ENCODE measurements at places on chromosomes 4 and X.

DNA sequence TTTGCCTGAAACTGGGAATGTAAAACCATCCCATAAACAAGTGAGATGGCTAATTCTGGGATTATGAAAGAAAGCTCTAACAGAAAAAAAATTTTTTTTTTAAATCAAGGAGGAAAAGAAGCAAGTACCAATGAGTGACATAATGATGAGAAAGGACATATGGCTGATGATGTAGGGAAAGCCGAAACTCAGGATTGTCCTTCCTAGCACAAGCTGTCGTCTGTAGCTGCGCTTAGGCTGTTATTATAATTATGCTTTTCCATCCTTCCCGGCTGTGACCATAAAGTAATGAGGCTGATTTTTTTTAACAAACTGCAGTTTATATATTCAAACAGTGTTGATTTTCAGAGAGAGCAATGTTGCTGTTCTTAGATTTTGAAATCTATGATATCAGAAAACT is 209.8 kb upstream of the NOCT start:
- no peak for DNase-seq

- DNase-seq, result no peak
Measured at GRCh38 chr4:99655308-99656081, 2.1 kb downstream of the C4orf54 start.

- DNase-seq, result no peak
Measured at GRCh38 chr4:109640644-109641043, 62.6 kb downstream of the CASP6 start.

DNA sequence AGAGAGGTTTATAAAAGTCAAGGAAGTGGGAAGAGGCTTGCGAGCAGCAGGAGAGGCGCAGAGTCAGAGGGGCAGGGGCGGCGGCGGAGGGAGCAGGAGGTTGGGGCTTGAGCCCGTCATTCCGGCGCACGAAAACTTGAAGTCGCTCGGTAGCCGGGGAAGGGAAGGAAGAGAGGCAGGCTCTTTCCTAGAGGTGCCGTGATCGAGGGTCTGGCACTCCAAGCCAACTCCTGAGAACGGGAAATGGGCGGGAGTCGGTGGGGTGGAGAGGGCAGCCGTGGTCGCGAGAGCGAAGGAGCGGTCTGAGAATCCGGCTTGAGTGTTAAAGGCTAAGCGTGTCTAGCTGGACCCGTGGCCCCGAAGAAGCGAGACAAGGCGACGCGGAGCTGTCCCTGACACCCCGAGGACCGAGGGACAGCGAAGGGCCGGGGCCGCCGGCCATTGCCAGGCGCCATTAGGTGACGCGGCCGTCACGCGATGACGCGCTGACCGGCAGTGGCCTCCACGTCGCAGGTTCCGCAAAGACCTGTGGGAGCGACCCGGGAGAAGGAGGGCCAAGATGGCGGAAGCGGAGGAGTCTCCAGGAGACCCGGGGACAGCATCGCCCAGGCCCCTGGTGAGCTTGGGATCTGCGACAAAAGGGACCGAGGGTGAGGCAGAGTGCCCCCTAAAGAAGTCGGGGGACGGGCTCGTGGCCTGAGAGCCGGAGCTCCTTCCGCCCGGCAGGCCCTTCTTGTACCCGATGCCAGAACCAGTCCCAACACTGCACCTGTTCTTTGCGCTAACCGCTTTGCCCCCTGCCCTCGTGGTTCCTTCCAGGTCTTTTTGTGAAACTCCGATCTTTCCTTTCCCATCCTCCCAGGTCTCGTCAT is at the start of gene YIPF6:
TSS of gene YIPF6 (plus strand) at position 544 of the 872 bp plus-strand sequence. CDS start at position 560, 16 bp downstream.
- DNase-seq, result peak; percentile 26

GRCh38 chr4:80072744-80073472 is at the start of gene ANTXR2:
Gene ANTXR2, minus strand, starts transcription at chr4:80073229. Its CDS starts 669 bp downstream, at chr4:80072560.
- no peak for DNase-seq

DNA sequence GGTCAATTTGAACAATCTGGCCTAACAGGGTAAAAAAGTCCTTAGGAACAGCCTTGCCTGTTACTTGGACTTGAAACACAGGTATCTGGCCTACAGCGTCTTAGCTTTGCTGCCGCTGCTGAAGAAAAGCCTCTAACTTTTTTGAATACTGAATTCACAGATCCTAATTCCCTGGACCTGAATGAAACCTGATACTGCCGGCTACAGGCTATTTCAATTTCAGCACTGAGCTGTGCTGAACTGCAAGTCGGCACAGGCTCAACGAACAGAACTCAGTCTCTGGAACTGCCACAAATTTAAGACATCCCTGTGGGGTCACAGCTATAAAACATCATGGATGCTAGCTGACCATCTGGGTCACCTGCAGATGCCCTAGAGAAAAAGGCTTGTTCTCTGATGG is 7.2 kb downstream of the NR0B1 start:
- DNase-seq, result no peak

DNA sequence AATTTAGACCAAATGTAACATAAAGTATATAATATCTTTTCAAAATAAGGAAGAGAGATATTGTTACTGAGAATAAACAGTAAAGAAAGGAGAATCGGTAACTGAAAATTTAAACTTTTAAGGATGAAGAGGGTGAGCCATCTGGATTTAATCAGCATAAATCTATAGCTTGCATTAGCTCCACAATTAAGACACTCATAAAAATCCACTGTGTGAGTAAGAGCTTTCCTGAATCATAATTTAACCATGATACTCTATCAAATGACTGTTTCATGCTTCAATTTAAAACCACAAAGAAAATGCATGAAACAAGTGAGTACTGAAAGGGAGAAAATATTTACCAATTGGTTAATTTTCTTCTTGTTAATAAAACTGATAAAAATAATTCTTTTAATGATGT is 951.5 kb upstream of the SLIT2 start:
- DNase-seq, result no peak

- DNase-seq, result no peak
Measured at GRCh38 chr4:176238157-176238610, 30.8 kb downstream of the ASB5 start.

GRCh38 chr4:53023677-53024299 is 161.7 kb downstream of the RASL11B start:
- DNase-seq, result no peak

- no peak for DNase-seq
Measured at GRCh38 chrX:108148524-108148923, 56.9 kb downstream of the ATG4A start.

- DNase-seq, result no peak
Measured at GRCh38 chr4:121168446-121169281, 4.5 kb upstream of the TNIP3 start.

DNA sequence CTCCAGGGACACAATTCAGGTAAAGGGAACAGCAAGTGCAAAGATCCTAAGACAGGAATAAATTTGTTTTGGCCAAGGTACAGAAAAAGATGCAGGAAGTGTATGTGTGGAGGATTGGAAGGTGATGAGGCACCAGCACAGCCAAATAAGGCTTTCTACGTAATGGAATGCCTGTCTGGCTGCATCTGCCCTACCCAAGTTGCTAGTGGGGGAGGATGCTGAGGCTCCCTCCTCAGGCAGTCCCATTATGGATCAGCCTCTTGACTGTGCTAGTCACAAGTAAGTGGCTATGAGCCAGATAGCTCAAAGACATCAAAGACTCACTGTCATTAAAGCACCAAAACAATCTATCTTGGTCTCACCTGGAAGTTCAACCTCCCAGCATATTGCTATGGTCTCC is 300.9 kb upstream of the FAT4 start:
- no peak for DNase-seq

DNA sequence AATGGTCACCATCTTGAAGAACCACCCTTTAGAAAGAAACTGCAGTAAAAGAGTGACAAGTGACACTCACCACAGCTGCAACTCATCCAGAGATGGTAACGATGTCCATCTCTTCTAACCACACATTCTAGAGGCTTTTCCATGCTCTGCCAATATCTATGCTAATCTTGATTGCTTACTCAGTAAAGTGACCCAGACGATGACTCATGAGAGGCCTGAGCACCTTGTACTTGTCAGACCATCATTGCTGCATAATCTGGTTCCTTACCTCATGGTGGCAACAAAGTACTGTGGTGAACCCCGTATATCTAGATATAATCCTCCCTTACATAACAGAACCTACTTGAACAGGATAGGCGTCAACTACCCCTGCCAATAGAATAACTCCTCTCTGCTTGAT is 75.6 kb downstream of the CCNG2 start:
- DNase-seq, result no peak

DNA sequence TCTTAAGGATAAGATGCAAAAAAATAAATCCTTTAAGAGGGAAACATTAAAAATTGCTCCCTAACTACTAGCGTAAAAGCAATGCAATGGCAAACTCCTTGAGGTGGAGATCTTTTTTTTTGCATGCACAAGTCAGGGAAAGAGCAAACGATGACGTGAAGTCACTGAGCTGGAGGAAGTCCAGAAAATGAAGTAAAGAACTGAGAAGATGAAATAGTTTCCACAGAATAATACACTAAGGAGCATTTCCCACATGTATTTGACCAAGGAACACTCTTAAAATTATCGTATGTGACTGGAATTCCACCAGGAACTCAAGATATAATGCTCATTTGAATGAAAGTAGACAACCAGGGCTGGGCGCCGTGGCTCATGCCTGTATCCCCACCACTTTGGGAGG is 21.0 kb upstream of the DOCK11 start:
- DNase-seq, result no peak

GRCh38 chr4:73589261-73589847 is 30.9 kb downstream of the RASSF6 start:
- DNase-seq, result no peak

- DNase-seq, result no peak
Measured at GRCh38 chr4:182306792-182307507, 63.7 kb downstream of the TENM3 start.

DNA sequence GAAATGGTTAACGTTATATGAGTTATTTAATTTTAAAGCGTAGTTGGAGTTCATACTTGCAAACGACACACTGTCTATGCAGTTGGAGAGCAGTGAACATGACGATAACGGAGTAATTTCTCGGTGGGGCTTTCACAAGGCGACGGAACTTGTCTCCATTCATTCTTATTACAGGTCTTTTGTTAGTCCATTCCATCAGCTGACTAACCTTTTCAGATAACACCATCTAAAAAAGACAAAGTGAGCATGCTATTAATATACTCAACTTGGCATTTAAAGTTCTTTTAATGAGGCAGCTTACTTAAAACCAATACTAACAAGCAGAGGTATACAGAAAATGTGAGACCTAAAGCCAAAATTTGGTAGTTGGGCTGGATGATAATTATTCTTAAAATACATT is 19.9 kb downstream of the MAGT1 start:
- DNase-seq, result no peak

GRCh38 chrX:45749375-45749774 is 548.7 kb upstream of the DIPK2B start:
- DNase-seq, result no peak

DNA sequence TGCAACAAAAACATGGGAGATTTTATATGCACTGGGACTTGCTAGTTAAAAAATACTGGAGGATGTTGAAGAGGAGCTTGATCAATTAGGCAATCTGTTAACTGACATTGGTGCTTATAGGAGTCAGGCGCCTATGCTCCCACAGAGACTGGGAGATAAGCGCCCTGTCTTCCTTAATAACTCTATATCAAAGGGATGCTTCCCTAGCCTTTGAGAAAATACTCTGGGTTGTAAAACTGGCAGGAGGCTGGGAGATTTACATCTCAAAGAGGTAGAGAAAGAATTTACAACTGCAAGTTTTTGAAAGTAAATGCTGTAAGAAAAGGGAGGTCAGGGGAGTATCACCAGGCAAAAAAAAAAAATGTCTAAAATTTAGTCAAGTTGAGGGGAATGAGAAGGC is 325.4 kb downstream of the PCDH10 start:
- no peak for DNase-seq

DNA sequence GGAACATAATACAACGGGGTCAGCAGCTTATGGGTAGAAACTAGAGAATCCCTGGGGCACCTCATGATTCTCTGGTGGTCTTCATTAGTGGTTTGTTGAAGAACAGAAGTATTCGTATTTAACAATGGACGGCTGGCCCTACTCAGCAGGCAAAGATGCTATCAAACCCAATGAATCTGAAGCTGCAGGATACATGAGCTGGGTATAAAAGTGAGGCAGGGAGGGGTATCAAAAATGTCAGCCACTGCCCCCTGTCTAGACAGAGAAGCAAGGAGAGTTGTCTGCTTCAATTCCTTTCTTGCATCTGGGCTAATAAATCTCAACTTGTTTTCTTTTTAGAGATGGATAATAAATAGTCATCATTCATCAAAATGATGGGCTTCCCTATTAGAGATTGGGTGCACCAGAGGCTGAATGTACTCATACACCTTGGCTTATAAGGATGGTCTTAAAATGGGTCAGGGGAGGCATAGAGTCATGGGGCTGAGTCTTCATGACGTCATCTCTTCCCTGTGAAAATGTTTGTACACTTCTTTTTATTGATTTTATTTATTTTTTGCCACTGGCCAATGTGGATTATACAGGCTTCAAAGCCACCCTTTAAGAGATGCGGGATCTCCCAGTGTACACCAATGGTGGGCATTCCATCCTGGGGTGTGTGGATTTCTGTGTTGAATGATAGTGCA is 259.5 kb downstream of the SHOX start:
- no peak for DNase-seq

GRCh38 chr4:1345903-1346780 is 866 bp upstream of the UVSSA start:
- no peak for DNase-seq

DNA sequence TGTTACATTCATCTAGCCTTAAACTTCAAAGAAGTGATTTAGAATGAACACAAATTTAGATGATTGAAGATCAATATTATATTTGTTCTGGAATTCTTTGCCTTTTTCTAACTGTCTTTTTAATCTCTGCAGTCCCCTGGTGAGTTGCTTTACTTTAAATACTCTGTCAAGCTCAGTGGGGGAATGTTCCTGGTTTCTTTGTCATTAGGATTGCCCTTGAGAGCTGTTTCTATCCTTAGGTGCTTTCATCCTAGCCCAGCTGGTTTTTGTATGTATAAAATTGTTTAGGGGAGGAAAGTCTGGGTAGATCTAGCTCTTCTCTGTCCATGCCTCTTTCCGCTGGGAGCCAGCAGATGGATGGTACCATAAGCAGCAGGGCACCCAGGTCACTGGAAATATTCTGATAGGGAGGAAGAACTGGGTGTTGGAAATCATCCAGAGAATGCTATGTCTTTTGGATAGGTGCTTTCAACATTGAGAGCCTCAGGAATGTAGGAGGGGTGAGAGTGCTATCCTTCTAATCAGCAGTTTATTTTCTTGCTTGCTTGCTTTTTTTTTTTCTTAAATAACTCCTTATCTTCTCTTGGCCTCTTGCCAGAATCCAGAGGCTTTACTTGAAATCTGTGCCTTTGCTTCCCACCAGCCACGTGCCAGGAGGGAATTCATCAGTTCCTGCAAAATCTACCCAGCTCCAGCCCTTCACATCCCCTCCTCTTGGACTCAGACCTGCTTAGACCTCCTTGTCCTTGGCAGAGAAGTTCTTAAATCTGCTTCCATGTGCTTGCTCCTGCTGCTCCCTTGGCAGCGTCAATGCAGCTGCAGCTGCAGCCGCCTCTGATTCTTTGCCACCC is 215.3 kb upstream of the ANXA3 start:
- no peak for DNase-seq

DNA sequence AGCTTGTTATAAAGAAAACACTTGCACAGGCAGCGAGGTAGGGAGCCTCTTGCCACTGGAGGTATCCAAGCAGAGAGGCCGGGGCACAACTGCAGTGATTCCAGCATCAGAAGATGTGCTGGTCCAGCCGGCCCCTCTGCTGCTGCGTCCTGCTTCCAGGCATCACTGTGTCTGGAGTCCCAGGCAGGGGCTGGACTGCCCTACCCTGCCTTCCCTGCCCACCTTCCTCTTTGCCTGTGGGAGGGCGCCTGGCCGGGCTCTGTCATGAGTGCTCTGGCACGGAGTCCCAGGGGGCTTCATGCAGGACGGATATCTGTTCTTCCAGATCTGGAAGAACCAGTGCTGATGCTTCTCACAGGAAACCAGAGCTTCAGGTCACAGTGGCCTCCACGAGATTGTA is 187.6 kb upstream of the PSAPL1 start:
- DNase-seq, result no peak

Measured in stimulated activated CD8-positive, alpha-beta memory T cell treated with anti-CD3 and anti-CD28 coated beads, Interleukin-15, amount 100 ng/mL, for 1 hour (primary cell).